CD4-positive, alpha-beta T cell treated with Interleukin-15 for 4 hours (primary cell): ENCODE measurements at places on chromosomes 5 and 9.

DNA sequence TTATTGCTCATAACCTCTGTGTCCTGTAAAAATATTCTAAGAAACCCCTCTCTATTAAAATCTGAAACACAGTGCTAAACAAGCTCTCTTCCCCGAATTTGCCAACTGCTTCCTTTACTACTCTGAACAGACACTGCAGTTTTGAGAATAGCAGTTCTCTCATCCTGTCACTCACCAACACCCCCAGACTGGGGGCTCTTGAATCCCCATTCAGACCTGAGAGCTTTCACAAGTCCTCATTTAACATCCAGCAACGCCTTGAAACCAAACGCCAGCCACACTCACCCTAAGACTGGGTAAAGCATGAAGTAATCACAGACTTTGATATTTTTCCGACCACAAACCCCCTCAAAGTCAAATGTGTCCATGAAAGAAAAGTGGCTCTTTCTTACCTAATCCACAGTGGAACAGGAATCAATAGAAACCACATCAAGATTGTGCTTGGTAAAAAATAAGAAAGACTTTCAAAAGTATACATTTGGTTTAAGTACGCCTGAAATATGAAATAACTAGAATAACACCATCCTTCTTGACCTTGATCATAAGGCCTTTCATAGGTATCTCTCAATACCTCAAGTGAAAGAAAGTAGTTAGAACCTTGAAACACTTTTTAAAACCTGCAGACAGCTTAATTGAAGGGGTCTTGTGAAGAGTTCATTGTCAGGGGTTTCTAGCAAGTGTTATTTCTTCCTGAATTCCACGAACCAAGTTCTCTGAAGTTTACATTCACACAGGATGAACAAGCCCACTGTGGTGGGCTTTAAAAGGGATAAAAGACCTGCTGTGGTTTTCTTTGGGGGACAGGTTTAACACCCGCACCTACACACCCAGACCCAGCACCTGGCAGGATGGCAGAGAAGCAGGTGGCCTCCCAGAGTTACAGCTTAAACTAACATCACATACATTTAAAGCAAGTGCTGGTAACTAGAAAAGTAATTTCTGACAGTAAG is 412.6 kb downstream of the MLLT3 start:
- peak; percentile 57 for DNase-seq

GRCh38 chr5:53434541-53434940 is 45.9 kb upstream of the FST start:
- no peak for DNase-seq

DNA sequence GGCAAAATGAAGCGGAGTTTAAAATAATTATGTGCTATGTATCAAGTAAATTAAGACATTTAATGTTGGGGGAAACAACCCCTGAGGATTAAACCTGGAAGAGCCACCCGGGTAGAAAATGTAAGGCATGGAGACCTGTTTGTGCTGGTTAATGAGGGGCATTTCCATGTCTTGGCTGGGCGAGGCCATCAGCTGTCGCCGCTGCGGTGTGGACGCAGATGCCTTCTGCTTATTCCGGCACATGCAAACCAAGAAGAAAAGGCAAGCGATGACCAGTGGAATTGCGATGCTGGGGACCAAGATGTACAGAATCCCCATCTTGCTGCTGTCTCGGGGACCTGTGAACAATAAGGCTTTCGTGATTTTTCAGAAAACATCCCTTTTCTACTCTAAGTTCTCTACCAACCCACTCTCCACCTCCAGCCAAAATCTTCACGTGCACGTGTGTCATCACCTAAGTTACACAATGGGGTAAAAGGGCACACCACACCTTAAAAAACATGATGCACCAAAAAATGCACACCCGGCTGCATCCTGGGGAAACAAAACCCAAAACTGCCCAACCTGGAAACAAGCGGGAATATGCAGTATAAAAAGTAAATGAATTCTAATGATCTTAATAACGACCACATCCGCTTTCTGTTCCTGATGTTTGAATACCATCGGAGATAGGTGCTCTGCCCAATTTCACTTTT is 223.5 kb downstream of the ROR2 start:
- DNase-seq = no peak

- DNase-seq = no peak
These were observed 44.5 kb downstream of the SECISBP2 start for GRCh38 chr9:89362647-89363310.

DNA sequence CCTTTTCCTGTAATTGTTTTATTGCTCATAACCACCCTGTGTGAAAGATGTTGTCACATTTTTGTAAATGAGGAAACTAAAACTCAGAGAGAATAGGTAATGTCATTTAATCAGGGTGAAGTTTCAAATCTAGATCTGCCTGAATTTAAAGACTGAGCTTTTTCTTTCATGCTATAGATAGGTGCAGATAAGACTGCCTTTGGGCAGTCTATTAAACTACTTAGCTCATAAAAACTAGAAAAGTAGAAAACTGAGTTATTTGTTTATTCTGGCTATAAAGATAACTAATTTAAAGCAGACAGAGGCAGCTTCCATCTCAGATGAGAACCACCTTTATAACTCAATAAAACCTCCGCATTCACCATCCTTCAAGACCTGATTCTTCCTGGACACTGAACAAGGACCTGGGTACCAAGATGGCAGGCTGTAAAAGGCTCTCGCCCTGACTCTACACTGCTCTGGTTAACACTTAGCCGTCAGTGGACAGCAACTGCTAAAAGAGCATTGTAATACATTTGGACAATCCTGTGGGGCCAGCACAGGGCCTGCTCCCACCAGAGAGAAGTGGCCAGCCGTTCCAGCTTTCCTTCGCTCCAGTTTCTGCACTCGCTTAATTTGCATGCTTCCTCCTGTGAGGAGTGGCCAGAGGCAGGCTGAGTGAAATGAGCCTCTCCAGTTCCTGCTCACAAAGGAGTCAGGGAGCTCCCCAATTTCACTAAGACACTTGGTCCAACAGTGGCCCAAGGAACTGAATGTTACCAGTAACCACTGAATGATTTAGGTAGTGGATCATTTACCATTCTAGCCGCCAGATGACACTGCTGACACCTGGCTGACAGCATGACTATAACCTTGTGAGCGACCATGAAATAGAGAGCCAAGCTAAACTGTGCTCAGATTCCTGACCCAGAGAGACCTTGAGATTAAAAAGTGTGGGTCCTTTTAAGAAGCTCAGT is 566.4 kb downstream of the EFNA5 start:
- no peak for DNase-seq

DNA sequence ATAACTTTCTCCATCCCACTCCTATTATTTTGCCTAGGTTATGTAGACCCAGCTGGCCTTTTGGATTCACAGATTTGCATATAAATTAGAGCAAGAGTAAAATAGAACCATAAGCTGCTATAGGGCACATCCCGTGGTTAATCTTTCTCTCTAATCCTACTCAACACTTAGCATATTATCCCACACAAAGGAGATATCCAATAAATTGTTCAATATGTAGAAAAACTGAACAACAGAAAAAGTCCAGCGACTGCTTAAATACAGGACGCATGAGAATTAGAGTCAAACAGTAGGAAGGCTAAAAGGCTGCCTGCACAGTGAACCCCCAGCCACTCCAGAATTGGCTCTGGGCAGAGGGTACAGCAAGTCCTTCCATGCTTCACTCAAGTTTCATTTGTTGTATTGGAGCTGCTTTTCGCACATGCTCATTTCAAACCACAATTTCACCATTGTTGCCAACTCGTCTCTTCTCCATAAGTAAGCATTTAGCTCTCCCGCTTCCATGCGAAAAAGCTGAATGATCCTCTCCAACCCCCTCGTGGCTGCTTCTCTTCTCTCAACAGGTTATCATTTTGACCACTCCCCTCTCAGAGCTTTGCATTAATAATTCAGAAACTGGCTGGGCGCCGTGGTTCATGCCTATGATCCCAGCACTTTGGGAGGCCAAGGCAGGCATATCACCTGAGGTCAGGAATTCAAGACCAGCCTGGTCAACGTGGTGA is 14.1 kb upstream of the IQGAP2 start:
- no peak for DNase-seq

GRCh38 chr5:63131626-63132285 is 553.1 kb downstream of the LRRC70 start:
- DNase-seq = no peak

DNA sequence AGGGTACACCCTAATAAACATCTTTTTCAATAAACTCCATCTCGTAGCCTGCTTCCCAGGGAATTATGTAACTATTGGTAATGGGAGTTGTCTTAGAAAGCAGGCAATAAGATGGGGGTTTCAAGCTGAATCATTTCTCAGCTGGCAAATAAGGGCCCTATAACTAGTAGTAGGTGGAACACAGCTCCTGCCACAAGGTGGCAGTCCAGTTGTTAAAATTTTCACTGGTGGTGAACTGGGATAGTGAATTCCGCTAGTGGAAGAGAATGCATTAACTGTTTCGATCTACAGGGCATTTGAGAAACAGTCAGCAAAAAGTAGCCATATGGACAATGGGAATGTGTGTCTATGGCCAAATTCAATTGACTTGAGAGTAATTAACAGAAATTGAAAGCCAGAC is 27.7 kb downstream of the PCDHB15 start:
- DNase-seq = no peak

GRCh38 chr5:31855134-31856040 is 216.5 kb downstream of the PDZD2 start:
- no peak for DNase-seq

DNA sequence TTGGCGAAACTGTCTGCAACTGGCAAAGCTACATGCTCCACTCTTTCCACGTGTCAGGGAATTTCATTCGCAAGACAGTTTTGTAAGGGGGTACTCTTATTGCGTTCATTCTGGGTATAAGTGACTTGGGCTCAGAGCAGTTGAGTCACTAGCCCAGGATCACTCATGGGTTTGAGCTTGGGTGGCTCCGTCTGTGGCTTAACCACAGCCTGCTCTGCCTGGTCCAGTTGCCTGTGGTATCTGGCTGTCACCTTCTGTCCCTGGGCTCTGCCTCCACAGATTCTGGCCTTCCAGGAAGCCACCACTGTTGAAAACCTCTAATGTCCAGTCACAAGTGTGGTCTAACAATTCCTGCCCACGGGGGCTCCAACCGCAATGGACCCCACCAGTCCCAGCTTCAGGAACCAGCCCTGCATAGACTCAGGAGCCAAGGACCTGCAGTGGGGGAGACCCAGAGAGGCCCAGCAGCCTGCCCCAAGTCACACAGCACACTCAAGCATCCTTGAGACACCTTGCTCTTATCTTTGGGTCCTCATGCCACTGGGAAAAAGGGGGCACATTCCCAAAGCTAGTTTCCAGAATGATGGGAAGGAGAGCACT is 10.4 kb downstream of the KIF12 start:
- DNase-seq = no peak
